NCI-H1417 (cell line): ENCODE measurements at places on chromosomes 5 and 9.

DNA sequence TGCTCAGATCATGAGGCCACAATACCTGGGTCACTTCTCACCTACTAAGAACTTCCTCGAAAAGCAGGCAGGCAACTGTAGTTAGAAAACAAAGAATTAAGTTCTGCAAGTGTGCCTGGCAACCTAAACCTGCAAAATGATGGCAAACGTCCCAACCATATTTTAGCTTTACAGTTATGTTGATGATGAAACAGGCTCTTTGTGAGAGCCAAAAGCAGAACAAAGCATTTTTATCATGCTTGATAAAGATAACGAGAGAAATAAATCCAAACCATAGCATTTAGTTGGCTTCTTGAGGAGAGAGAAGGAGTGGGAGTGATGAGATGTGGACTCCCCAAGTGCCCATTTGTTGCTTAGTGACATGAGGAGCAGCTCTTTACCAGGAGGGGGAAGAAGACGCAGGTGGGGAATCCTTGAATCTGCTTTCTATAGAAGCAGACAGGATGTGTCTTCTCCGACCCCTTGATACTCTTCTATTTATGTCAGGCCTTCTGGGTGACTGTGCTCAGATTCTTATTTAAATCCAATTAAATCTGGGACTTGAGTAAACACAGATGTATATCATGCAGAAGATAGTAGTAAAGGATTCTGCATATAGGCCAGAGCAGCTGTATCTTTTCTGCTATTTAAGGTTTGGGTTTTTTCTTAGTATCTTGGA lies 221.2 kb downstream of the TMEM167A start:
- peak; percentile 39 for DNase-seq

DNA sequence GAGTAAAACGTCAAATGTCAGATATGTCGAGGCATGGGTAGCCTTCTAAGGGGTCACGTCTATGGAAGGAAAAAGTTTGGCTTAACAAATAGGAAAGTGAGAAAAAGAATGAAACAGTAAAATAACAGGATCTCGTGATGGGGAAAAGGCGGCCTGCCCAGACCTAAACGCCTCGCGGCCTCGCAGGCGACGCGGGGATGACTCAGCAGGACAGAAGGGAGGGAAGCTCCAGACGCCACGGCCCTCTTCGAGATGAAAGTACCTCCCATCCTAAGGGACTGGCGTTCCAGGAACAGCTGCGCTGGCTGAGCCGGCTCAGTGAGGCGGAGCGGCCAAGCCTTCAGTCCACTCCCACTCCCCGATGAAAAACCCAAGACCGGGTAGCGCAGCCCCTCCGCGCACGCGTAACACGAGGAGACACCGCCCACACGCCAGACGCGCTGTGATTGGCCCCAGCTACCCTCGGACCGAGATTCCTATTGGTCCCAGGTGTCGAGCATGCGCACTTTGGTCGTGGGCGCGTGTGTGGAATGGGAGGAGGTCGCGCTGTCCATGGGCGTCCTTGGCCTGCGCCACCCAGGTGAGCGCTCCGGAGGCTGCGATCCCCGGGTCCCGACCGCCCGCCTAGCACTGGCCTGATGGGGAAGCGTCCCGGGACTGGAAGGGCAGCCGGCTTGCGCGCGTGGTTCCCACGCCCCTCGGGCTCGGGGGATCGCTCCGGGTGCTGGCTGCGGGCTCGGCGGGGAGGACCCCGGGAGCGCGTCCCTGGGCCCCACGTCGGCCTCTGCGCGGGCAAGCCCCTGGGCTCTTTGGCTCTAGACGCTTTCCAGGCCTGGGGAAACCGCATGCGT lies 588.5 kb downstream of the MTRR start:
- peak; percentile 100 for DNase-seq

DNA sequence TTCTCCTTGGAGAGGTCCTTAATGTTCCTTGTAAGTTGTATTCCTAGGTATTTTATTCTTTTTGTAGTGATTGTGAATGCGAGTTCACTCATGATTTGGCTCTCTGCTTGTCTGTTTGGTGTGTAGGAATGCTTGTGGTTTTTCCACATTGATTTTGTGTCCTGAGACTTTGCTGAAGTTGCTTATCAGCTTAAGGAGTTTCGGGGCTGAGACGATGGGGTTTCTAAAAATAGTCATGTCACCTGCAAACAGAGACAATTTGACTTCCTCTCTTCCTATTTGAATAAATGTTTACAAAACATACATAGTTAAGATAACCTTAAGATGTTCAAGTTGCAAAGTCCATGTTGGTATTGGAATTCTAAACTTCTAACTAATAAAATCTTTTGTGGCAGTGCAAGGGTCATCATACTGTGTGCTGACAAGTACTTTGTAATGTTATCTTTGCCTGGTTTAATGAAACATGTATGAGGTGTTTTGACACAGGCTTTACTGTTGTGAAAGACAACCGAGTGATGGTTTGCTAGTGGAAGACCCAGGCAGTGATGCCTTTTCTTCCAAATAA lies 286.2 kb downstream of the MRPS30 start:
- DNase-seq = no peak

DNA sequence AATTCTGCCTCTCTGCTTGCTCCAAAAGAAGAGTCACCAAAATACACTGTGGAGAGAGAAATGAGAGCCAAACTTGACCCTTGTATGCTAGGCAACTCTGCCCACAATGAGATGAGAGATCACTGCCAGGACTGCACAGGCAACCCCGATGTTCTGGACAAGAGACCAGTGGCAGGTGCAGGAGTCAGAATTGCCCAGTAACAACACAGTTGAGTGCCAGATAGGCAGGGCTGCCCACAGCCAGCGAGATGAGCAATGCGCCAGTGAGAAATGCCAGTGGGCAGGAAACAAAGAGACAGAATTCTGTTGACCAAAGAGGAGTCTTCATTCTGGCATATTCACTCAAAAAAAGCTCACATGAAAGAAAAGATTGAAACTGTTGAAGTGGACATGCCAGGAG lies 570.7 kb downstream of the CAAP1 start:
- no peak for DNase-seq

DNA sequence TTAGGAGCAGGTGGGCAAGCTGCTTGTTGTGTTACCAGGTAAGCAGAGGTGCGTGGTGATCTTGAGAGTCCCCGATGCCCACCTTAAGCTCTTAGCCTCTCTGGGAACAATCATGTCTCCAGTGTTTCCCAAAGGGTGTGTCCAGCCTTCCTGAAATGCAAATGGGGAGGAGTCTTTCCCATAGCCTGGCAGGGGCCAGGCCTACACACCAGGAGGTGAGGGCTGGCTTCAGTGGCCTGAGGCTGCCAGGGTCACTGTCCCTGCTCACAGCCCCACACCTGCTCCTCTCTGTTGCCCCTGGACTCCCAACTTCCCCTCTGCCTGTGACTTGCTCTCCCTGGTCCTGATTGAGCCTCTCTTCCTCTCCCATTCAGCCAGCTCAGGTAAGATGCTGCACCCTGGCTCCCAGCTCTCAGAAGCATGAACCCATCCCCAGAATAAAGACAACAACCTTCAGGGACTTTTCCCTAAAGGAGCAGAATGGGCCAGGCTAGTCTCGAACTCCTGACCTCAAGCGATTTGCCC lies 65.7 kb upstream of the PHYKPL start:
- DNase-seq = no peak

- no peak for DNase-seq
Observed at GRCh38 chr5:31990701-31991110, 183.4 kb downstream of the GOLPH3 start.

DNA sequence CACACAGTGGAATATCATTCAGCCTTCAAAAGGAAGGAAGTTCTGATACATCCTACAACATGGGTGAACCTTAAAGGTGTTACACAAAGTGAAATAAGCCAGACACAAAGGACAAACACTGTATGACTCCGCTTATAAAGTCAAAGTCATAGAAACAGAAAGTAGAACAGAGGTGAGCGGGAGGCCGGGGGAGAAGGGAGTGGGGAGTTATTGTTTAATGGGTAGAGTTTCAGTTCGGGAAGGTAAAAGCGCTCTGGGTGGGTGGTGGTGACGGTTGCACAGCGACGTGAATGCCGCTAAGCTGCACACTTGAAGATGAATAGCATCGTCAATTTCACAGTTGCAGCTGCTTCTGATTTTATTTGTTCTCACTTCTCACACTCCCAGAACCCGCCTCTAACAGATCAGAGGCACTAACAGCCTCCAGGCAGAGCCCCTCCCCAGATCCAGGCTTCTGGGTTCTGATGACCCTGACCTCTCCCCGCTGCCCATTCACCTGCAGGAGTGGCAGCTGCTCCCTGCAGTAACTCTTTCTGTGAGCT lies 34.1 kb downstream of the BNIP1 start:
- peak; percentile 12 for DNase-seq

DNA sequence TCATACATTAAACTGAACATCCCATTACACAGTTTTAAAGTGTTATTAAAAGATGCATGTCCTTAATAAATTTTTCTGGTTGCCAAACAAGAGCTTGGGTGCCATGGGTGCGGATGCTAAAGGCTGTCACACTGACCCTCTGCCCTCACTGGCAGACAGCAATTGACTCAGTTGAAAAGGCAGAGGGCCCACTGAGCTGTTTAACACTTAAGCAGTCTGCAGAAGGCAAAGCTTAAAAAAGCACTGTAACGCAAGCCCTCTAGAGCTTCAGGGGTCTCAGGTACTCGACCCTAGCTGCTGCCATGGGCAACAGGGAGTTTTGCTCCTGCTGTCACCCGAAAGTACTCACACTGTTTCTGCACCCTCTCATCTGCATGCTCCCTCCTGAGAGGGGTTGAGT lies 726.4 kb upstream of the TYRP1 start:
- no peak for DNase-seq

DNA sequence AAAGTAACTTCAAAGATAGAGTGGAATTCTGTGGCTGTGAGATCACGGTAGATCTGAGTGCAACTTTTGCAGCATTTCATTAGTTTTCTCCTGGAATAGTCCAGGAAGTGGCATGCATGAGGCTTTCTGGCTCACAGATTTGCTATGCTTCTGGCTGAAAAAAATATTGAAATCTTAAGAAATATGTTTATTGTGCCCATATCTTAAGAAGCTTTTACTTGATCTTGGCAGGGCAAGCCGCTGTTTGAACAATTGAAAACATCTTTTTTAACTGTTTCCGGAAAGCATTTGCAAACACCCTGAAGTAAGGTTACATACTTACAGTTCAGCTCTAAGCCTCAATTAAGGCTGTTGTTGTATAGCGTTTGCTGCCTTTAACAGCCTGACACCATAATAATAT lies 135.7 kb upstream of the GDNF start:
- DNase-seq = no peak

GRCh38 chr5:18551716-18552115 lies 917.5 kb downstream of the TAF11L14 start:
- DNase-seq = no peak

DNA sequence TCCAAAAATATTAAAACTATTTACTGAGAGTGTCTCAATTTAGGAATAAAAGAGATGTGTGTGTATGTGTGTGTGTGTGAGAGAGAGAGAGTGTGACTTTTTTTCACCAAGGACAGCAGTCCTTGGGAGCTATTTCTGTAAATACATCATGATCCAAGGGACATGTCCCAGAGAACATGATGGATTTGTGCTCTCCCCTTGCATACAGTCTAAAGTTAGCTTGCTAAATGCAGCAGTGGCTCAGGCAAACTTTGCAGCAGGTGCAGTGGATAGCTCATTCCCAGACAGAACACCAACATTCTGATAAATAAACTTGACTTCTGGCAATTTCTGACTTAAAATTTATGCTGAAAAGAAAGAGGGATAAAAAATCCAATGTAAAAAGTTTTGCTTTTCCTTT lies 55.4 kb upstream of the SGCD start:
- DNase-seq = no peak

DNA sequence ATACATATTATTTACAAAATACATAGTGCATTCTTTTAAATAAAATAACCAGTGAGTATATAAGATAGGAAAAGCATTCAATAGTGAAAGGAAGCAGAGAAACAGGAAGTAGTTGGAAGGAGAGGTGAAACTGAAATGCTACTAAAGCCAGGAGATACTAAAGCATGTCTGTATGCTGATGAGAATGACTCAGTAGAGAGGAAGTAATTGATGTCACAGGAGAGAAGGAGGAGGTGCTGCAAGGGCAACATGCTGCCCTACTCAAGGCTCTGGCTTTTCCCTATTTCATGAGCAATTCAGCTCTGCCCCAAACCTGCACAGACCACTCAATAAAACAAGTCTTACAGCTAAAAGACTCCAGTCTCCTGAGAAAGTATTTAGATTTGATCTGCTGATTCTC lies 108.5 kb upstream of the TXNDC8 start:
- DNase-seq = no peak

DNA sequence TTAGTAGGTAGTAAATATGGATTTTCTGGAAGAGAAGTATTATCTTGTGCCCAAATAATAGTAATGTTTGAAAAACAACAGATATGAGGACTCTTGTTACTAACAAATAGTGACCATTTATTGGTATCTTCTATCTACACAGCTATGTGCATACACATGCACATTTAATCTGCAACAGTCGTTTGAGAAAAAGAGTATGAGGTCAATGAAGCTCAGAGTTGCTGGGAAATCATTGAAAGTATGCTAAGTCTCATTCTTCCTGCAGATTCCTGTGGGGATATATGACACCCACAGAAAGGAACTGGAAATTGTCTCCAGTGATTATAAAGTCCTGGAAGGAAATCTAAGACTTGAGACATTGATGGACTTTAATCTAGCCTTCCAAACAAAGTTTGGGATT lies 40.1 kb upstream of the RNF180 start:
- no peak for DNase-seq

GRCh38 chr9:105064248-105065097 lies 136.5 kb upstream of the ABCA1 start:
- DNase-seq = peak; percentile 70

GRCh38 chr5:147831465-147831864 lies at the start of gene SPINK1:
Gene SPINK1 (minus strand): TSS chr5:147831671. CDS start chr5:147831577, 94 bp downstream.
- no peak for DNase-seq

GRCh38 chr5:130216286-130216685 lies 312.0 kb downstream of the CHSY3 start:
- DNase-seq = no peak

GRCh38 chr9:110031511-110032173 lies 176.3 kb downstream of the C9orf152 start:
- DNase-seq = no peak

- DNase-seq = no peak
Observed at GRCh38 chr9:19030899-19031298, 2.1 kb downstream of the SAXO1 start.

DNA sequence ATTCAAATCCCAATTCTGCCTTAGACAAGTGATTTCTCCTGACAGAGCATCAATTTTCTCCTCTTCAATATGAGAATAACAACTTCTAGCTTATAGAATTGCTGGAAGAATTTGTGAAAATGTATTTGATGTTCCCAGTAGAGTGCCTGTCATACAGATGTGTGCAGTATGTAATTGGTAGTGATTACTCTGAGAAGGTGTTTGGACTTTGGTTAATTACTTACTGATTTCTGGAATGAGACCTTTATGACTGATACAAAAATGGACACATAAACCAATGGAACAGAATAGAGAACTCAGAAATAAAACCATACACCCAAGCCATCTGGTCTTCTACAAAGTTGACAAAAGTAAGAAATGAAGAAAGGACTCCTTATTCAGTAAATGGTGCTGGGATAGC lies 101.9 kb upstream of the TRIM32 start:
- no peak for DNase-seq

GRCh38 chr5:53482717-53483638 lies 2.5 kb downstream of the FST start:
- peak; percentile 5 for DNase-seq
